ENCODE measurements at places on chromosomes 5 and 9.

- DNase-seq: no peak
Observed at GRCh38 chr9:38761999-38762398, 42.1 kb upstream of the FAM240B start.

DNA sequence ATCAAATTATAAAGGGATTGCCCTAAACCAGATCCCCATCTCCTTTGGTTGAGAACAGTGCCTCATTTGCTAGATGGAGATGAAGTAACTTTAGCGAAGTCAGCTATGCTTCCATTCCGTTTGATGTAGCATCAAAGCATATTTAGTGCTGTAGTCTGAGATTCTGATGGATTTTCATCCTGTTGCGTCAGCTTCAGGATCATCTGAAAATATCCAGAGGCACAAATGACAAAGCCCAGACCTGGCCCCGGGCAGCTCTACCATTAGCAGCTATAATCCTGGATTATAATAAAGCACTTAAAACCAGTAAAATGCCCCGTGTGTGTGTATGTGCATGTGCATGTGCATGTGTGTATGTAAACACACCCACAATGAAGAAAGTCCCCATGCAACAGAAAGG, 44.7 kb downstream of the ERAP1 start:
- DNase-seq: no peak

DNA sequence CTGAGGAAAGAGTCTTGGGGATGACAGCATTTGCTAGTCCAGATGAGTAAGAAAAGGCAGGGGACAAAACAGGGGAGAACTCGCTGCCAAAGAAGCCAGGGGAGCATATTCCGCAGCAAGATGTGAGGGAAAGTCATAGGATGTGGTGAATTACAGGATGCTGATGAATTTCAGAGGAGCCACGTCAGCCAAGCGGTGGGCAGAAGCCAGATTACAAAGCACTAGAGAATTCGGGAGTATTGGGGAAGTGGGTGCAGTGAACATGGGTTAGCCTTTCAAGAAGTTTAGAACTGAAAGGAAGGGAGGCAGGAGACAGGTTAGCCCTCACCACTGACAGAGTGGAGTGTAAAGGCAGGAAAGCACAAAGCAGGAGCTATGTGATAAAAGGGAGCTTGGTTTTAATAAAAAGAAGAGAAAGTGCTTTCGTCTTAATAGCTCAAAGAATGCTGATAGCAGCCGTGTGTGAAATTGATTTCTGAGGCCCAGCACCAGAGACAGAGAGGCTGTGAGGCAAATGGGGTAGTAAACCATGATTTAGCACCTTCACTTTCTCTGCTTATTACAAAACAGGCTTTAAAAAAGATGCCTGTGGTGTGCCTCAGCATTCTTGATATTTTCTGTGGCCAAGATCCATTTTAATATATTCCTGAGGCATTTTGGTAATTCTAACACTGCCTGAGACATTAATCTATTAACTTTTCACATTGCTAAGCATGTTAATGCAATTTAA, 16.9 kb downstream of the ADAMTSL1 start:
- DNase-seq: no peak

GRCh38 chr9:34961574-34962490, 3.7 kb downstream of the PHF24 start:
- no peak for DNase-seq

- no peak for DNase-seq
Observed at GRCh38 chr9:88233091-88233490, 94.8 kb upstream of the SPATA31C2 start.

GRCh38 chr5:73901043-73901442, 275.0 kb downstream of the ARHGEF28 start:
- DNase-seq: no peak

DNA sequence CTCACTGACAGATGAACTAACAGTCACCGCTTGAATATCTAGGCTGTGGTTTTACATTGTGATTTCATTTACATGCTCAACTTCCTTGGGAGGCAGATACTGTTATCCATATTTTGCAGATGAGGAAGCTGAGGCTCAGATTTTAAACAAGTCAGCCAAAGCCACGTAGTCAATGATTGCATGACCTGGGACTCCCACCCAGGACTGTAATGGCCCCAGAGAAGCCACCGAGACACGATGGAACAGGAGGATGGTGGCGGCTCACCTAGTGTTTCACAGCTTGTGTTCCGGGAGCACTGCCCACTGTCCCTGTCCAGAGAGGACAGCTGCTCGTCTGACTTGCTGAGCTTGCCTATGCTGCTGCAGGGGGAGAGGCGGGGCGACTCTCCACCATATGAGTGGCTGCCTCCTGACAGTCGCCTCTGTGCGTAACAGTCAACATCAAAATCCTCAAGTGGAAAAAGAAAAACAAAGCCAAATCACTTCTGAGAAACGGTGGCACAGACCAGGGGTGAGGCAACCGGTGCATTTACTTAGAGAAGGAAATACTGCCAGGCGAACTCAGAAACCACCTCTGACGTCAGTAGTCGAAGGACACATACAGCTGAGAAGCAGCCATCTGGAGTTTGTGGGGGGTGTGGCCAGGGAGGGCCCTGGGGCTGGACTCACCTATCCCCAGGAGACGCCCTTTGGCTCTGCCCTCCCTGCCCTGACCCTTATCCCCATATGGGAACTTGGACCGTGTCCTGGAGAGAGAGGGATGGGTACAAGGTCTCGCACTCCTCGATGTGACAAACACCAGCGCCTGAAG, 82.5 kb downstream of the PRRT1B start:
- DNase-seq: no peak

DNA sequence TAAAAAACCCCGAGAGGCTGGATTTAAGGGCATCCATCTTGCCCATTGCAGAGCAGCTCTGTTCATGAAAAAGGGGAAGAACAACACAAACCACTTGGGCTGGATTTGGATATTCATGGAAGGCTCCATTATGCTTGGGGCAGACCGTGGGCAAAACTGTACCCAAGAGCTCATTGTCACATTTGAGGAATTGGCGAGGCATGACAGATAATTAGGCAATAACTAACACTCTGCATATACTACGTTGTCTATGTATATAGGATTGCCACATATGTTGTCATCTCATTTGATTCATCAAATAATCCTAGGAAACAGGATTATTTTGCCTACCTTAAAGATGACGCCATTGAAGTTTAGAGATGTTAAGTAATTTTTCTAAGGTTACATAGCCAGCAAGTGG, 255.4 kb downstream of the SMARCA2 start:
- DNase-seq: no peak

- DNase-seq: no peak
Observed at GRCh38 chr9:130607640-130608420, 28.5 kb downstream of the FUBP3 start.

DNA sequence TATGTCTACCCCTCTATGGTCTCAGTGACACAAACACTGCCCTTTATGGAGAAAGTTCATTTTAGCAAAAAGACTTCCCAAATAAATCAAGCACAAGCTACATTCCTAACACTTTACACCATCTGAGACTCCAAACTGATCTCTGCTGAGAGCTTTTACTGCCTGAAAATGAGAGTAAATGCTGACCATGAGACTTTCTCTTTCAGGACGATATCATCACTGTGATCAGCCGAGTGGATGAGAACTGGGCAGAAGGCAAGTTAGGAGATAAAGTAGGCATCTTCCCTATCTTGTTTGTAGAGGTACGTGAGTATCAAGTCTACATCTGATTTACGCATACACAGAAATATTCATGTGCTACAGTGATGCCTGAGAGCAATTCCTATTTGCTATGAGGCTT, 67.5 kb downstream of the SH3RF2 start:
- no peak for DNase-seq

DNA sequence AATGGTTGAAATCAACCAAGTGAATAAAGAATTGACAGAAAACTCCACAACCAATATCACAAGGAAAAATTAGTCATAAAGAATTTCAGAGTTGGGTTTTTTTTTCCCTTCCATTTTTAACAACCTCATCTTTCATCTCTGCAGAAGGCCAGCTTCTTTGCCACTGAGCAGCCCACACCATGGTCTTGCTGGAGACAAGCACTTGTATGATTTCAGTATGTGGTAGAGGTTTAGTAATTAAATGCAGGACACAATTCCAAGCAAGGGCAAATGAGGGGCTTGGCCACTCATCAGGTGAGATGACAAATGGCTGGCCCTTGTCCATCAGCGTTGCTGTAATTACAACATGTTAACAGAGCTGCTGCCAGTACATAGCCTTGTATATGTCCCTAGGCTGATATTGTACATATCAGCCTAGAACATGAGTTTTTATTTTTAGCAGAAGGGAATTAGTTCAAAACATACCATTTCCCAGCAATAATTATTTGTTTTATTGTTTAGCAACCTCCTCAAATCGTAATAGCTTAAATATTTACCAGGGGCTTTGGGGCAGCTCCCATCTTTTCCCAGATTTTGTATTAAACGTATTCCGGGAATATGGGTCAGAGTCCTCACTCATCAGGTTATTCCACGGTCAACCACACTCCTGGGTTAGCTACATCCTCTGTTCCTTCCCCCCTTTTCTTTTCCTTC, 5.0 kb upstream of the C9 start:
- DNase-seq: no peak

DNA sequence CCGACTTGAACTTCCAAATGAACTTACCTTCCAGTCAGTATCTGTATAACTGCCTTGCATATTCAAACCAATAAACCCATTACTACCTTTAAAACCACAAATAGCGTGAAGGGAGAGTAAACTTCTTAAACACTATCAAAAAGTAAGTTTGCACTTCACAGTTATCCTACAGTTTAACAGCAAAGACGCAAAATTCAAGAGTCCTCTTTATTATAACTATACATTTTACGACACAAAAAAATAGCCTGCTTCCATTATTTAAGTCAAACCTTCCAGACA, 1.8 kb downstream of the PTBP3 start:
- no peak for DNase-seq

- DNase-seq: no peak
Observed at GRCh38 chr5:59179704-59180103, 596.8 kb downstream of the RAB3C start.

- DNase-seq: peak; percentile 35
Observed at GRCh38 chr5:112333331-112333781, 85.7 kb downstream of the EPB41L4A start.

GRCh38 chr5:59600998-59601397, 292.5 kb downstream of the PDE4D start:
- no peak for DNase-seq

DNA sequence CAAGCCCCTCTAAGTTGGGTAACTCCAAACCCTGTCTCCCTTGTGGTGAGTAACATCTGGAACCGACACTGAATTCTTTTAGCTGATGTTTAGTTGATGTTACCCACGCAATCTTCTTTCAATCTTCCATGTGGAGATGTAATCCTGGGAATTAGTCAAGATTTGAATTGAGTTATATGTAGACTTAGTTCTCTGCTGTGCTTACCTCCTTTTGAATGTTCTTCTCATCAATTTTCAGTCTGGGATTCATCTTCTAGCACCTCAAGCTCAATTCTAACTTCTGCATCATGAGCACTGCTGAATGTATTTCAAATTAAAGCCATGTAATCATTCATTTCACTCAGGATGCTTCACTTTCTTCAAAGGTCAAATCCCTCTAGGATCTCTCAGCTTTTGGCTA, 270.6 kb downstream of the FAM170A start:
- DNase-seq: no peak

DNA sequence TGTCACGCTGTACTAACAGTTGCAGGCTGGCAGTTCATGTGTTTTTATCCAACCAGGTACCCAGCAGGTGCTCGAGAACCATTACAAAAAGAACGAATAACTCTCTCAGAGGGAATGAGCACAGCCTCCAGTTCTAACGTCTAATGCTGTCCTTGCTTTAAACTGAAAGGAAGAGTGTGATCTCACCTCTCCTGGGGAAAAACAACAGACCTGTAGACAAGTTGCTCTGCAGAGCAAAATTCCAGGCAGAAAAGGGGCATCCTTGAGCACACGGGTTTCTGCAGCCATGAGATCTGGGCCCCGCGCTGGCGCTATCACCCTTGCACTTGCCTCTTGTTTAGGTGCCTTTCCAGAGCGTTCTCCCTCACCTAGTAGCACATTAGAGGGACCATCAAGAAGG, 92.5 kb upstream of the DNAH5 start:
- no peak for DNase-seq

DNA sequence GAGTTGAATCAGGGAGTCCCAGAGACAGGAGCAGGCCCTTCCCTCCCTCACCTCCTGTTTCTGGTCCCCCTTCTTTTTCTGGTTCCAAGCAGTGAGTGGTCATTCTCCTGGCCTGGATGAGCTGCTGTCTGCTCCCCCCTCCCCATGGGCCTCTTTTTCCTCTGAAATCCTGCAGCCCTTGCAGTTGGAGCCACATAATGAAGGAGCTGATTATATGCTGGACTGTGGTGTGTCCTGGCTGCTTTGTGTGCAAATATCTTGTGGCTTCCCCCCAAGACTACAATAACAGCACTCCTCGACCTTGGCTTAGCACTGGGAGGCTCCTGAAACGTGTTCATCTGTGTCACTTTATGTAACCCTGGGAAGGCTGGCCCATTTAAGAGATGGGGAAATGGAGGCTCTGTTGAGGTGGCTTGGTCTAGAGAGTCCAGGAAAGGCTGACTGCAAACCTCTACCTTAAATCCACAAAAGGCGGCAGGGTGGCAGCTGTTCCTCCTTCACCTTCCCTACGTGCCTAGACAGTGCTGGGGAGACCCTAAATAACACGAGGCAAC, 69.2 kb downstream of the SH3PXD2B start:
- DNase-seq: no peak

DNA sequence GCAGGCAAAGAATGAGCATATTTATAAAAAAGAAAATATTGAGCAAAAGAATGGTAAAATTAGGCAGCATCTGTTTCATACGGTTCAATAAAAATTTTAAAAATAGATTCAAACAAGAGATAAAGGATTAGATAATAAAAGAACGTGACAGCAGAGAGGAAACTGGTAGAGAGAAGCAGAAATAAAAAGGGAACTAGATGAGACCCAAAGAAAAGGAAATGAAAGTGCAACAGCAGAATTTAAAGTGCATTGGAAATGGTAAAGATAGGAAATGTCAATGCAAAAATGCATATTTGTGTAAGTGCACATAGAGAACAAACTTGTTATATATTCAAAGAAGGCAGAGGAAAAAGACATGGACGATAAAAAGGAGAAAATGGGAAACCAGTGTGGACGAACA, 70.2 kb downstream of the SUSD1 start:
- DNase-seq: no peak

DNA sequence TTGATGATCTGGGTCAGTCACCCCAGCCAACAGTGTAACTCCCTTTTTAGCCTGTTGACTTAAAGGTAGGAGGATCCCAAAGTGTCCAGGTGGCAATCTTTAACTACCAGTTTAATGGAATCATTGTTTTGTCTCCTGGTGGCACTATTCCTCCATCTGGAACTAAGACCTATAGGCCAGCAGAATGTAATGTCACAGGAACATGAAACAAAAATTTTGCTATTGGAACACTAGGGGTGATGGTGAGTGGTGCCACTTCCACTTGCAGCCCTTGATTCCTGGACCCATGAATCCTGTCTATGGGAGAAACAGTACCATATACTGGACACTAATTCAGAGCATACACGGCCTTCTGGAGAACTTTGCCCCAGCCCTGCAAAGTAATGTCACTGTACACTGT, 219.5 kb upstream of the RASA1 start:
- DNase-seq: no peak

GRCh38 chr5:172568308-172568910, 72.7 kb upstream of the NEURL1B start:
- no peak for DNase-seq

GRCh38 chr9:75051285-75051684, 23.2 kb upstream of the CARNMT1 start:
- no peak for DNase-seq

GRCh38 chr9:9214066-9214465, 1398.7 kb downstream of the PTPRD start:
- DNase-seq: no peak

Data from NCI-H2227 treated with DMSO at 0.1 percent for 48 hours (cell line).